ENCODE measurements at places on chromosomes 5 and 9.
A peak's percentile ranks its signal among the peaks of the same experiment; 100 is the strongest.

GRCh38 chr9:126758916-126759585, 45.8 kb upstream of the ZBTB43 start:
- no peak for DNase-seq

DNA sequence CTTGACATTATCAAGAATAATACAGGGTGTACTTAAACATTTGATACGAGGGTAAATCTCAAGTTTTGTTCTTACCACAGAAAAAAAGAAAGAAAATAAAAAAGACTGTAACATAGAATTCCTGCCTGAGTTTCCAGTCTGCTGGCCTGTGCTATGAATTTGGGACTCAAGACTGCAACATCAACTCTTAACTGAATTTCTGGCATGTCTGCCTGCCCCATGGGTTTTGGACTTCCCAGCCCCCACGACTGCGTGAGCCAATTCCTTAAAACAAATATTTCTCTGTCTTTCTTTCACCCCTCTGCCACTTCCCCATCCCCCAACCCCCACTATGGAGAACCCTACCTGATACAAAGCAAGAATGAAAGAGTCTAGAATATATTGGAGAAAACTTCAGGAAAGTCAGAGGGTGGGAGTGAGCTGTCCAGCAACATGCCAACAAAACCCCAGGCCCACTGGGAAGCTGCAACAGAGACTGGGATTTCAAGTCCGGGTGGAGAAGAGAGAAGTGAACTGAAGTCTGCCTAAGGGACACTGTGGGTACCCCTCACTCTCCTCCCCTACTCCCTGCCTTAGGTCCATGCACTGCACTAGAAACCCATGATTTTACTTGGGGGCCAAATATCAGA, 43.0 kb downstream of the MARCHF3 start:
- no peak for DNase-seq

DNA sequence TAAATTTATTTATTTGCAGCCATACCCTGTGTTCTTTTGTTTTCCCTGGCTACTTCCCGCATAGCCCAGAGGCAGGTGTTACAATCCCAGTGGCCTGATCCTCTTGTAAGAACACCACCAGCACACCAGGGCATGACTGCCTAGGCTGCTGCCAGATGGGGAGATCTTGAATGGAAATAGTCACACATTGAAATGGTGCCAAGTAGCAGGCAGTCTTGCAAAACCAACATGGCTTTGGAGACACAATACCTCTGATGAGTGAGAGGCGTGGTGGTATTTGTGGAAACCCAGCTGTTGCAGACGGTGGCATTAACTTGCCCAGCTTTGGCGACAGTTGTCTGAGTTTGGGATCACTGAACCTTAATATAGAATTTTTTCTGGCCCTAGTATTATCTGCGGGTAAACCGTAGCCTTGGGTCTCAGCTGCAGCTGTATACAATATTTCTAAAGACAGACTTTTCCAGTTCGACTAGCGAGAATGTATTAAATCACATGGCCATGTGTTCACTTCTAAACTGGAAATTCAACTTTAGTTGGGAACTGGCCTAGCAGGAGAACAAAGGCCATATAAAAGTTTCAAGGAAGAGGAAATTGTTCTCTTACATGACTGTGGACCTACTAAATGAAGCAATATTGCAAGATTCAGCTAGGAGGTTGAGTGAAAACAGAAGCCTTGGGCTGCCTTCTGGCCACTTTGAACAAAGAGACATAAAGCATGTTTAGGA, 277.0 kb downstream of the SMARCA2 start:
- peak; percentile 90 for DNase-seq

DNA sequence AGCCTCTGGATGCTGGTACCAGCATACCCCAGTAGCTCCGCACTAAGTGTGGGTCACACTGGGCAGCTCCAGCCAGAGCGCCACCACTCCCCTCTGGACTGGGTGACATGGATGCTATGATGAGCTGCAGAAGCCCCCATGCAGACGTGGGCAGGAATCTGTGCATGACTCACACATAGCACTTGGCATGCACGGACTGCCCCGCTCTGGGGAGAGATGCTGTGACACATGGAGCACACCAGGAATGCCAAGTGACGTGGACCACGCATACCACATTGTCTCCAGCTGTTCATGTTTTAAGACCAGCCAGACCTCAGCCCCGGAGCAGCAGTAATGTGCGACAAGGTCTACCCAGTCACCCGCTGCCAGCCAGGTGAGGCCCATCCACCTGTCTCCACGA, 64.1 kb downstream of the SEMA4D start:
- DNase-seq: no peak

- peak; percentile 33 for DNase-seq
Measured at GRCh38 chr5:18811661-18812060, 1176.3 kb downstream of the CDH18 start.

- DNase-seq: no peak
Measured at GRCh38 chr9:27425827-27426510, 98.1 kb upstream of the IFNK start.

DNA sequence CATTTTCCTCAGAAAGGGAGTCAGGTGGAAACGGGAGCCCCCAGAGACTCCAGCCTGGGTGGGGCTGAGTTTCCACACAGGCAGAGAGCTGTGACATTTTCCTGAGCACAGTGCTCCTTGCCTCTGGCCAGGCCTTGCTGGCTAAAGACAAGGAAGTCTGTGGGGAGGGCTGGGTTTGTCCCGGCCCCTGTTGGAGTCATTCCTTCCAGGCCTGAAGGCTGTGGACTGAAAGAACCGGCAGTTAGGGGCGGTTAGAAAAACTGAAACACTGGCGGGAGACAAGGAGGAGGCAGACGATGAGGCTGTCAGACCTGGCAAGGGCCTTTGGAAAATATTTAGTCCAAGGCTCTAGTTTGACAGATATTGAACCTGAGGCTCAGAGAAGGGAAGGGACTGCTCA, 29.9 kb downstream of the COL15A1 start:
- DNase-seq: no peak

- no peak for DNase-seq
Measured at GRCh38 chr5:79687889-79688288, 1.7 kb upstream of the CMYA5 start.

DNA sequence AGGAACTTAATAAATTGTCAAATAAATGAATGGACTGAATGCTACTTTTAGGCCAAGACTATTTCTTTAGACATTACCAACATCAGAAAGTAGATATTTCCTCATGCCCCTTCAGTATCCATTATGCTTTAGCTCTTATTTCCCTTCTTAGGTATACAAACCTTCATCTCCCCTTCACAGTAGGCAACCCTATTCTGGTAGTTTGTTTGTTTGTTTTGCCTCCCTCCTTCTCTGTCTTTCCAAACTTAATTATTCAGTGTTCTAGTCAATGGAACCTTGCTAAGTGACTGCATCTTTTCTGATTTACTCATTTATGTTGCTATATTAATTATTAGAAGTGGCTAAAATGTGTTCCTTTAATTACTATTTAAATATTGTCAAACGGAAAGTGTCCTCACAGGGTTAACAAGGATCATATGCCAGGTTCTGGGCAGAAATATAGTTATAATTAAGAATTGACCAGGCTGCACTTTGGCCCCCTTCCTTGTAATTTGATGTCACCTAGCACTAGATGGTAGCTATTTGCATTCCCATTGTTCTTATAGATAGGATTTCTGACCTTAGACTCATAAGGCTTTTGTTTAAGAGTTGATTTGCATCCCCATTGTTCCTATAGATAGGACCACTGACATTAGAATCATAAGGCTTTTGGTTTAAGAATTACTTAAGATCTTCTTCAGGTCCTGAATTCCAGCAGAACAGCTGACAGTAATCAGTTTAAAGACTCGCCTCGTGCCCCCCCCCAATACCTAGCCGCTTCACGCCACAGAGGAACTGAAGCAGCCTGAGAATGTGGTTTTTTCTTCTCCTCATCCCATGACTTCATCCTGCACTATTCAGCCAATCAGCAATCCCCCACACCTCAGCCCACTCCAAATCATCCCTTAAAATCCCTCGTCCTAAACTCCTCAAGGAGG, 84.4 kb upstream of the NUDT12 start:
- no peak for DNase-seq

- DNase-seq: no peak
Measured at GRCh38 chr5:78221964-78222451, 72.5 kb downstream of the AP3B1 start.

GRCh38 chr5:37121465-37121864, 127.7 kb downstream of the CPLANE1 start:
- DNase-seq: no peak

- DNase-seq: no peak
Measured at GRCh38 chr5:124725040-124725434, 21.4 kb downstream of the ZNF608 start.

GRCh38 chr9:113503613-113504211, 40.2 kb downstream of the RGS3 start:
- DNase-seq: no peak

DNA sequence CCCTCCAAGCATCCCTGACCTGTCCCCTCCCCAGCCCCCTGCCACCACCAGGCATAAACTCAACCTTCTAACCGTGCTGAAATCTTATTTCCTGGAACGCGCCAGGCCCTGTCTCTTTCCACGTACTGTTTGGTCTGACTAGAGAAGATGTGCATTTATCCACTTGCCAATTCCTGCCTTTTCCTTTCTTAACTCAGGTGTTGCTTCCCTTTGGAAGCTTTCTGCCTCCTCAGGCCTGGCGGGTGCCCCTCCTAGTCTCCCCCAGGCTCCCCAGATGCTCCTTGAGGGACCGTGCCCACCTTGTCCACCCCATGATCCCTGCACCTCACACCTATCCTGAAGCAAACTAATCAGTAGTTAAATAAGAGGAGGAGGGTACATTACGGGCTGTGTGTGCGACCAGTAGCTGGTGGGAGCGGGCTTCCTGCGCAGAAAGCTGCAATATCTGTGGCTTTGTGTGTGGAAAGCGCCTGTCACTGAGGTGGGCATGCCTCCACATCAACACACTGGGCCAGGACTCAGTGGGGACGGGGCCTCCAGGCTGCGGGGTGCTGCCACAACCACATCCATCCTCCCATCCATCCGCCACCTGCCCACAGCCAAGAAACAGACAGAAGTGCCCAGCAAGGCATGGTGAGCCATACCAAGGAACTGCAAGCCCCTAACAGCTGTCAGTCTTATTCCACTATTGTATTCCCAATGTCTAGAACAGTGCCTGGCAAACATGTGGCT, 73.5 kb downstream of the COL23A1 start:
- no peak for DNase-seq

DNA sequence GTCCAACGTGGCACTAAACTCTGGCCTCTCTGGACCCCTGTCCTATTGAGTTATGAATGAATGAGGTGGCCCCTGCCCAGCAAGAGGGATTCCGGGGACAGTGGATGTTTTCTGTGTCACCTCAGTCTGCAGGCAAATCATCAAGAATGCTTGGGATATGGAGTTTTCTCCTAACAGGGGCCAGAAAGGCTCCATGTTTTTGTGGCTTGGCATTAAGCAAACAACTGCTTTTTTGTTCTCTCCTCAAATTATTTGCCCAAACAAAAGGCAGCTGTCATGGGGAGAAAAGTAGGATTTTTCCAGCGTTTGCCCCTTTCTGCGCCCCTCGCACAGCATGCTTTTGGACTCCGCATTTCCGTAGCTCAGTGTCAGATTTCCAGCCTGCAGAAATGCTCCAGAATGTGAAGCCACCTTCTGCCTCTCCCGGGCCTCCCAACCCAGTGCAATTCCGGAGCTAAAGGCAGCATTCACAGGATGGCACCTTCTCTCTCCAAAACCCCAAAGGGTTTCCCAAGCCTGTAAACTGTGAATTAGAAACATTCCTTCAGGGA, 553.3 kb downstream of the CCDC171 start:
- DNase-seq: peak; percentile 13

GRCh38 chr5:53820119-53820801, 259.8 kb downstream of the NDUFS4 start:
- peak; percentile 17 for DNase-seq

DNA sequence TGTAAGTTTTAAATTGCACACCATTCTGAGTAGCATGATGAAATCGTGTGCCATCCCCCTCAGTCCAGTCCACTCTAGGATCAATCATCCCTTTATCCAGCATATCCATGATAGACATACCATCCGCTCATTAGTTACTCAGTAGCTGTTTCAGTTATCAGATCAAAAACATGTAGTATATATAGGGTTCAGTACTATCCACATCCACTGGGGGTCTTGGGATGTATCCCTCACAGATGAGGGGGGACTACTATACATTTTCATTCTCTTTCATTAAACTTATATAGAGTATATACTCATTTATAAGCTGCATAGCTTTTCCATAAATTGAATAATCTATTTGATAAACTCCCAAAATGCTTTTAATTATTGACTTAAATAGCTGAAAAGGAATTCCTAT, 67.6 kb downstream of the MEIKIN start:
- no peak for DNase-seq

DNA sequence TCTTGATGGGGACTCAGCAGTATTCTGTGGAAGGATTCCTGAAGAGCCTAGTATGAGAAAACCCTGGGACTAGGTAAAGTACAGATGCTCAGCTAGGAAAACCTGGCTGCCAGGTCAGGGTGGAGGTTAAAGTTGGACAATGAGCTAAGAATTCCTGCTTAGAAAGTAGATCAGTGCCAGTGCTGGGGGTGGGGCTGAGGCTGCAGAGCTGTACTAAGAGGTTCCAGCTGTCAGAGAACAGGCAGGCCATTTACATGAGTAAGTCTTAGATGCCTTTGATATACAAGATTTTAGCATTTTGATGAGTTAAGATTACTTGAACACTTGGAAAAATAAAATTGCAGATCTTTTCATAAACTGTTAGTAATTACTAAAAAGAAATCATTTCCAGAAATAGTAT, 332.3 kb upstream of the NUDT12 start:
- DNase-seq: no peak

- no peak for DNase-seq
Measured at GRCh38 chr5:150485693-150486401, 22.1 kb upstream of the NDST1 start.

GRCh38 chr9:6471231-6471850, 58.3 kb downstream of the UHRF2 start:
- DNase-seq: no peak

DNA sequence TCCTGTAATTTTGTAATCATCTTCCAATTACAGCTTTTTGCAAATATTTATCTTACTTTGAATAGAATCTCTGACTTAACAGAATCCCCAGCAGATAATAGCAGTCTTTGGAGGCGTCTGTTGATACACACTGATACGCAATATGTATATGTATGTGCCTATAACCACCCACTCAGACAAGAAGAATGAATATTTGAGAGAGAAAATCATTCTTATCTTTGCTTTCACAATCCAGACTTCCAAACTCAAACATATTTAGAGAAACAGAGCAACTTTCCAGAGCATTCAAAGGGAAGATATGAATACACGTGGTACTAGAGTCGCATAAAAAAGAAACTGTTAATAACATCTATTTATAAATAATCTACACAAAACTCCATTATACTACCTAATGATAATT, 6.1 kb downstream of the RORB start:
- no peak for DNase-seq

- DNase-seq: no peak
Measured at GRCh38 chr5:125421006-125421405, 674.6 kb upstream of the ZNF608 start.

GRCh38 chr5:55372130-55372925, 64.5 kb downstream of the MTREX start:
- no peak for DNase-seq

- DNase-seq: peak; percentile 68
Measured at GRCh38 chr9:5626727-5627634, 1.9 kb upstream of the RIC1 start.

Measured in NCI-H446 (cell line).